ENCODE measurements at places on chromosomes 1 and 21.

DNA sequence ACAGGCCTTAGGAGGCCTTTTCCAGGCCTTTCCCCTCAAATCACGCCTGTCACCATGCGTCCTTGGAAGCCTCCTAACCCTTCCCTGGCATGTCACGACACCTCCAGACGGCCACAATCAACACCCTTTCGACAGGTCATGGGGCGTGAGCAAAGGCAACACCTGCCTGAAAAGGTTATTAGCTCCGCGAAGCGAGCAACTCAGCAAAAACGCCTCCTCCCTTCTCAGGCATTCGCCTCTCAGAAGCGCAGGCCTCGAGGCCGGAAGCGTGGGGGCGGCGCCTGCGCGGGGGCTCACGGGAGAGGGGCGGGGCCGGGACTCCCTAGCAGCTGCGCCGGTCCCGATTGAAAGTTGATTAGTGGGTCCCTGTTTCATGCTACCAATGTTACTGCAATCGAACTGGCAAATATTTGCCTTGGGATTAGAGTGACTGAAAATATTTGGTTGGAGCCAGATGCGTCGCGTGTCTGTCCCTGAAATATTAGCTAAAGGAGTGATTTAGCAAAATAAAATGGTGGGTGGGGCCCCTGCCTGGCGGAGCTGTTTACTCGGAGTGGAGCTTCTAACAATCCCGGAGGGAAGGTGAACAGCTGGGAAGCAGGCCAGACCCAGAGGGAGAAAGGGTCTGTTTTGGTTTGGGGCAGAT is 44.9 kb downstream of the GFI1 start:
- DNase-seq = peak; percentile 7

- no peak for DNase-seq
Observed at GRCh38 chr1:209627027-209627731, 25.0 kb downstream of the LAMB3 start.

GRCh38 chr1:223358826-223359225 is 5.2 kb downstream of the SUSD4 start:
- no peak for DNase-seq

- DNase-seq = no peak
Observed at GRCh38 chr1:41766041-41766440, 152.7 kb downstream of the HIVEP3 start.

- DNase-seq = no peak
Observed at GRCh38 chr1:240151136-240151735, 59.6 kb downstream of the FMN2 start.
